ENCODE measurements at places on chromosomes 6 and 20.

DNA sequence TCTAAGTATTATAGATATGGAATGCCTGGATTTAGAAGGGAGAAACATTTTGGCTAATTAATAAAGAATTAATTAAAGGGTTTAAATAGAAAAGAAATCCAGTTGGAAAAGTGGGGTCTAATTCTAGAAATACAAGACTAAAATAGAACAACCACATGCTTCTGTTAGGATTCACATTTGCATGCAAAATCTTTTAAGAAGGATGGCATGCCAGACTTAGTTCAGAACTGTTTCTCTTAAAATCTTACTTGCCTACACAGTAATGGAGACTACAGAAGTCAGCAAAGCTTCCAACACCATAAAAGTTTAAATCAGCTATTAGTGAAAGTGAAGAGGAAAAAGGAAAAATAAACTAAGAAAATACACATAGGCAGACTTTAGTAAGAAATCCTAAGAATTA is 32.7 kb upstream of the KATNA1 start:
- no peak for DNase-seq

GRCh38 chr6:166657531-166657930 is 30.5 kb upstream of the RPS6KA2 start:
- DNase-seq = no peak

- no peak for DNase-seq
Observed at GRCh38 chr6:34011264-34011663, 134.6 kb downstream of the GRM4 start.

- no peak for DNase-seq
Observed at GRCh38 chr6:16783952-16784565, 22.8 kb upstream of the ATXN1 start.

DNA sequence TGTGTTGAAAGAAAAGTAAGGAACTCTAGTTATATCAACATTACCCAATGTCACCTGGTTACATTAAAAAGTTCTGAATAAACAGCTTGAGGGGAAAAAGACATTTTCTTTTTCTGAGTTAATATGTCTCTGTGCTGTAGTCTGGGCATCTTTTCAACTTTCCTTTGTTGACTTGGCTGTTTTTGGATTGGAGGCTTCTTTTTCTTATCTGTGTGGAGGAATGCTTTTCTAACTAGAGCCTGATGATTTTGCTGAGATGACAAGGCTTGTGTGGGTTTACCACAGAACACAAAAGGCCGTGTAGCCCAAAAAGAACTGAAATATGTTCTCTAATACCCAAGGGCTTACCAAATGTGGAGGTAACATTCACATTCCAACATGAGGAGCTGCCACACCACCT is 161.8 kb downstream of the KCNQ5 start:
- DNase-seq = no peak

- DNase-seq = no peak
Observed at GRCh38 chr6:86857783-86858182, 79.5 kb upstream of the HTR1E start.

DNA sequence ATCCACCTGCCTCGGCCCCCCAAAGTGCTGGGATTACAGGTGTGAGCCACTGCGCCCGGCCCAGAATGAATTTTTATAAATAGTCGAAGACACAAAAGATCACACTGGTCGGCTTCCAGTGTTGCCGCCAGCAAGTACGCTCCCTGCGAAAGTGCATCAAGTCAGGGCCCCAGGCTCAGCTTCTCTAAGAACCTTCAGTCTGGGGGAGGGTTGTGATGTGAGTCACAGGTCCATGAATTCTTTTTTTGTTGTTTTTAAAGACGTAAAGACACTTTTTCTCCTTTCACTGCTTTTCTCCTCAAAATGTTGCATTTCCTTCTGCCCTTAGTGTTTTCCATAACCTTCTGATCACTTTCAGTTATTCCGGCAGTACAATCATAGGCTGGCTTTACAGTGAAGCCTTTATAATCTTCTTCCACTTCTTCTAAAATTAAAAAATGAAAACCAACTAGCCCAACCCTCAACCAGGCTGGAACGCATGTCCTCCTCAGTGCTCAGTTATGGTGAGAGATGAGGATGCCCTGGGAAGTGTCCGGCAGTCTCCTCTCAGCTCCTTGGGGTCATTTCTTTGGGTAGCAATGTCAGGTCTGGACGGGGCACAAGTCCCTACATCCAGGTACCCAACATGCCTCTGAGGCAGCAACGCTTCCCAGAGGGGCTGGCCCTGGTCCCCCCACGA is 66.6 kb downstream of the CSE1L start:
- no peak for DNase-seq

GRCh38 chr6:25070547-25071366 is 135.0 kb upstream of the RIPOR2 start:
- peak; percentile 94 for DNase-seq

Measured in Calu3 (cell line).